GM12891 (cell line): ENCODE measurements at places on chromosomes 12 and 14.

GRCh38 chr12:44885902-44886301, 9.8 kb upstream of the NELL2 start:
- DNase-seq, result no peak

DNA sequence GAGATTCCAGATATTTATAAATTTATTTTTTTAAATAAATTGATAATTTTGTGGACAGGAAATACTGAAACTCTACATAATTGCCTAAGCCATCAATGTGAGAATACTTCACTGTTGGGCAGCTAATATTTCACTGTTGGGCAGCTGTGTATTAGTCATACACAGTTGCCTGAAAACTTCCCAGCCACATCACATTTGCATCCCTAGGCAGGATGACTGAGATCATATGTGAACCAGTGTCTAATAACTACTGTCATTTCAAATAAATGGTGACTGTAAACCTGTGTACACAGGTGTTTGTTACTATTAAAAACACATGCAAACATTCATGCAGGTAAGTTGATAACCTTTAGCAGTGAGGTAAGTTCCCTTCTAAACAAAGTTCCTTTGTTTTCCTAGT, 43.9 kb downstream of the TMTC3 start:
- DNase-seq, result no peak

- DNase-seq, result no peak
Measured at GRCh38 chr12:64612843-64613242, 2.5 kb downstream of the RASSF3 start.

DNA sequence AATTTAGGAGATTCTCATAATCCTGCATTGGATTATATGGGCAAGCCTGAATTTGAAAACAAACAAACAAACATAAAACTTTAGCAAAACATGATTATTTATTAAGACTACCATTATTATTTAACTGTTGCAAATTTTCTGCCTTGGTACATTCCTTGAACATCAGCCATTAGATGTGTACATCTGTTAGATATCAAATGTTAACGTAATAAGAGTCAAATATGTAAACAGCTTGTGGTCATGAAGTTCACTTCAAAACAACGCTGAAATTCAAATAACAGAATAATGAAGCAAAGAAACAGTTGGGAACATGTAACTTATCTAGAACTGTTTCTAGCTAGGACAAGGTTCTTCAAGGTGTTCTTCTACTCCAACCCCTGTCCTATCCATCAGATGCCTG, 14.3 kb upstream of the TMX1 start:
- no peak for DNase-seq

GRCh38 chr14:25121337-25122129, 71.6 kb upstream of the STXBP6 start:
- no peak for DNase-seq

DNA sequence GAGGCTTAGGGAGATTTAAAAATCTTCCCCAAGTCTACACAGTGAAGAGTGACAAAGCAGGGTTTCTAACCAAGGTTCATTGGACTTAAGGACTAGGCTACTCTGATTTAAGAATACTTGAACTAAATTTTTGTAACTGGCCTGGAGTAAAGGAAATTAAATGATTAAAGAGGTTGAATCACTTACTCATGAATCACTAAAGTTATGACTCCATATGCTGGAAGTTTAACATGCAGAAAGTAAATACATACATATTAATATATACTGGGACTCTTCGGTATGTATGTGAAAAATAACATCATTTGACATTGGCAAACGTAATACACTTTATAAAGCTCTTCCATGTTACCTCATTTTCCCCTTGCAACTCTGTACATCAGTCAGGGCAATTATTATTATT, 322.9 kb downstream of the KCNH5 start:
- no peak for DNase-seq

GRCh38 chr14:29741909-29742401, 185.7 kb downstream of the PRKD1 start:
- no peak for DNase-seq

- DNase-seq, result no peak
Measured at GRCh38 chr12:34347367-34347766, 325.1 kb downstream of the ALG10 start.

DNA sequence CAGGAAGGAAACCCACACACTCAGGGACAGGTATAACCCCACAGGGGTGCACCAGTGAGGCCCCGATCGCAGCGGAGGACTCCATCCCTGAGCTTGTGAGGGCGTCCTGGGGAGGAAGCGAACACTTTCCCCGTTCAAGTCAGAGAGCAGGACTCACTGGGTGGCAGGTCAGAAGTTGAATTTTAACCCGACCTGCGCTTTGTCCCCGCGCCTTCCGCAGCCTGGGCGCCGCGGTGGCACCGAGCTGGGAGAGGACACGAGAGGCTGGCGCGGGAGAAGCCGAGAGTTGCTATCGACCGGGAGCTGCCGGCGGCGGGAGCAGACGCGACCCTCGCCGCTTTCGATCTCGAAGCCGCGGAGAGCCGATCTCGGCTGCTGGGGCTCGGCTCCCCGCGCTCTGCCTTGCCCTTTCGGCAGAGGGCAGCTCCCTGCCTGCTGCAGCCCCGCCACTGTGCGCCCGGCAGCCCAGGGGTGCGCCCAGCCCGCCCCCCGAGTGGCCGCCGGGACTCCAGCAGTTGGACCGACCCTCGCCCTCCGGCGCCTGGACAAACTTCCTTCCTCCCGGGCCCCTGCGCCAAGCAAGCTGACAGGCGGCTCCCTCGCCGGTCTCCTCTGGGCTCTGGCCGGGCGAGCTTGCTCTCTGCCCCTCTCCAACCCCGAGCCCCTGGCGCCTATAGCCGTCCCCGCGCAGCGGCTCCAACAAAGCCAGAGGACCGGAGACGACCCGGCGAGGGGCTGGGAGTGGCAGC, 918 bp downstream of the LIN7A start:
- DNase-seq, result no peak

GRCh38 chr14:81453166-81453766, 53.1 kb upstream of the STON2 start:
- DNase-seq, result peak; percentile 30

DNA sequence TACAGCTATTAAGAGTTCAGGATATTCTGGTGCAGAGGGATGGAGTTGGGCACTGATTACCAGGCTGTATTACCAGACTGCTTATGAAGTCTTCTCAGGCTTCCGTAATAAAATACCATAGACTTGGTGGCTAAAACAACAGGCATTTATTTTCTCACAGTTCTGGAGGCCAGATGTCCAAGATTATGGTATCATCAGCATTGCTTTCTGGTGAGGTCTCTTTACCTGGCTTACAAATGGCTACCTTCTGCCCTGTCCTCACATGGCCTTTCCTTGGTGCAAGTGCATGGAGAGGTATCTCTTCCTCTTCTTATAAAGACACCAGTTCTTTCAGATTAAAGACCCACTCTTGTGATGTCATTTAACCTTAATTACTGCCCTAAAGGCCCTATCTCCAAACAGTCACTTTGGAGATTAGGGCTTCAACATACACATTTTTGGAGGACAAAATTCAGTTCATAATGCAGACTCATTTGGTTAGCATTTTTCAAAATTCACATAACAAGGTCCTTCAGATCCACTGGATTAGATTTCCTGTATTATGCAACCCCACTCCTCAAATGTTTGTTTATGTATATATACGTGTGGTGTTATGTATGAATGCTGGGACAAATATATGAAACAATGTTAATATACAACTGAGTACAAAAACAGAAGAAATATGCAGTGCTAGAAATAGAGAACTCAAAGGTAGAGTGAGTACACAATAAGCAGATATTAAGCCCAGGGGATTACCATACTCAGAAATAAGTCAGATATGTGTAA, 9.3 kb upstream of the ATP2B1 start:
- DNase-seq, result no peak

GRCh38 chr12:108190529-108190928, 61.4 kb downstream of the WSCD2 start:
- no peak for DNase-seq

DNA sequence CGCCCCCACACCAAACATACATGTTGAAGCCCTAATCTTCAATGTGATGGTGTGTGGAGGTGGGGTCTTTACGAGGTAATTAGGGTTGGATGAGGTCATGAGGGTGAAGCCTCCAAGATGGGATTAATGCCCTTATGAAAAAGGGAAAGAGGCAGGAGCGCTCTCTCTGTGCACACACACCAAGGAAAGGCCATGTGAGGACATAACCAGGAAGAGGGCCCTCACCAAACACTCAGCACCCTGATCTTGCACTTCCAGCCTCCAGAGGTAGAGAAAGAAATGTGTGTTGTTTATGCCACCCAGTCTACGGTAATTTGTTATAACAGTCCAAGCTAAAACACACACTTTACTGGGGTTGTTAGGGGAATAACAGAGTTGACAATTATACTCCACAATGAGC, 14.6 kb upstream of the PITPNM2 start:
- no peak for DNase-seq

DNA sequence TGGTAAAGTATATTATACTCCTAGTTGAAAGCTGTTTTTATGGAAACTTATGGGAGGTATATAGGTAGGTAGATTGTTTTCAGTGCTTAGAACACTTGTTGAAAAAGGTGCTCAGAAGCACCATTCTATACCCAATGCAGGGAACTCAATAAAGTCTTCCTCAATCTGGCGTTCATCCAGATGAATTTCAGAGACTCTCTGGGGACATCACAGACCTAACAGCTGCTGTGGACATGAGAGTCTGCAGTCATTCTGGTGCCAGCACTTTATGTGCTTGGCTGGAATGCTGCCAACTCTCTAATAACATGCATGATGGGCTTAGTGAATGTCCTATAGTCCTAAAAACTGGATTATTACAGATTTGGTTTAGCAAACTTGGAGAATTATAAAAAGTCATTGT, 115.9 kb downstream of the NTN4 start:
- DNase-seq, result no peak

DNA sequence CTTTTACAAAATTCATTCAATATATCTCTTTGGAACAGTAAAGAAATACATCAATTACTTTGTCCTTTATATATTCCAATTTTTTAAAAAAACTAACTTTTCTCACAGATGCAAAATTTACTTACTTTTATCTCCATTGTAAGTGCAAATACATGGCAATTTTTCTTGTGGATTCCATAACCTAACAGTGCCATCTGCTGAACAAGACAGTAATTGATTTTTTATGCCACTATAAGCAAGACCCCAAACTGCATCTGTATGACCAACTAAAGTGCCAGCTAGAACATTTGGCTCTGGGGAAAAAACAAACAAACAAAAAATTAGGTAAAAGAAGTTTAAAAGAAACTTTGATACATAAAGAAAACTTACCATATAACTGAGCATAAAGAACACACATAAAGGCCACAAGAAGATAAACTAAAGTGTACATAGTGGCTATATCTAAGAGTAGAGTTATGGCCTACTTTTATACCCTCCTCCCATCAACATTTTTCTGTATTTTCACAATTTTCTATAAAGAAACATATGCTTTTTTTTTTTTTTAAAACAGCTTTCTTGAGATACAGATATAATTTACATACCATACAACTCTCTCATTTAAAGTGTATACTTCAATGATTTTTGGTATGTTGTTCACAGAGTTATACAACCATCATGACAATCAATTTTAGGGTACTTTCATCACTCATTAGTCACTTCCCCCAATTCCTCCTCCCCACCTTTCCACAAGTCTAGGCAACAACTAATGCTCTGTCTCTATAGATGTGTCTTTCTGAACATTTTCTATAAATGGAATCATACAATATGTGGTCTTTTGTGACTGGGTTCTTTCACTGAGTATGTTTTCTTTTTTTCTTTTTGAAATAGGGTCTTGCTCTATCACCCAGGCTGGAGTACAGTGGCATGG, 32.6 kb downstream of the COCH start:
- no peak for DNase-seq

- no peak for DNase-seq
Measured at GRCh38 chr12:72250346-72250745, 21.8 kb upstream of the TRHDE start.

- DNase-seq, result no peak
Measured at GRCh38 chr12:108597559-108598471, at the start of gene TMEM119. Gene TMEM119 (minus strand): TSS chr12:108598084. CDS start chr12:108592383, 5,701 bp downstream.

DNA sequence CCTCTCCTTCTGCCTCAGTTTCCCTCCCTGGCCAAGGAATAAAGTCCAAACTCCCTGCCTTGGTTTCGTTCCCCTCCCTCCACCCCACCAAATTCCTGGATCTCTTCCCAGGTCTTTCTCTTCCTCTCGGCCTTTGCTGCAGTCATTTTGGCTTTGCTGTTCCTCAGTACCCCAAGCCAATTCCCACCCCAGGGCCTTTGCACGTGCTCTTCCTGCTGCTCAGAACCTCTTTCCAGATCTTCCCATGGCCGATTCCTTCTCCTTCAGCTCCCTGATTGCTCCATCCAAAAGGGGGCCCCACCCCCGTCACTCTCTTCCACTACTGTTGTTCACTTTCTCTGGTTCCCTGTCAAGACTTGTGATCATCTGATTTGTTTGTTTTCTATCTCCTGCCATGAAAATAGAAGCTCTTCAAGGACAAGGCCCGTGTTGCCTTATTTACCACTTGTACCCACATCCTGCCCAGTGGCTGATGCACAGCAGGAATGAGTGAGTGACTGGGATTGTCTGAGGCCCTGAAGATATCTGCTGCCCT, 3.1 kb downstream of the HNF1A start:
- DNase-seq, result no peak

- DNase-seq, result no peak
Measured at GRCh38 chr12:129665414-129665813, 238.4 kb downstream of the TMEM132D start.

DNA sequence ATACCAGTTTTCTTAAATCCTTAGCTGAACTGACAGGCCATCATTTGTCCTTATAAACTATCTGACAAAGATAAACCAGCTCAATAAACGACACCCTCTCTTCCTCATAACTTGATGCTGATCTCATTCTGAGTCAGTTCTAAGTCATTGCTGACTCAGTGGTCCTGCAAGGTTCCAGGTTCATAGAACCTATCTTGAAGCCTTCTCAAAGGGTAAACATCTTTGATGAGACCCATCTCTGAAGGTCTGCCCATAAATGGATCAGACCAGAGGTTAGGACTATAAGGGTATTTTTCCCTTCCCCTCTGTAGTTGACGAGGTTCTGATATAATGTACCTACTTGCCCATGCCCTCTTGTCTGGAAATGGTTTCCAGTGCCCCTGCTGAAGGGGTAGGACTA, 11.9 kb downstream of the NAA25 start:
- DNase-seq, result no peak

DNA sequence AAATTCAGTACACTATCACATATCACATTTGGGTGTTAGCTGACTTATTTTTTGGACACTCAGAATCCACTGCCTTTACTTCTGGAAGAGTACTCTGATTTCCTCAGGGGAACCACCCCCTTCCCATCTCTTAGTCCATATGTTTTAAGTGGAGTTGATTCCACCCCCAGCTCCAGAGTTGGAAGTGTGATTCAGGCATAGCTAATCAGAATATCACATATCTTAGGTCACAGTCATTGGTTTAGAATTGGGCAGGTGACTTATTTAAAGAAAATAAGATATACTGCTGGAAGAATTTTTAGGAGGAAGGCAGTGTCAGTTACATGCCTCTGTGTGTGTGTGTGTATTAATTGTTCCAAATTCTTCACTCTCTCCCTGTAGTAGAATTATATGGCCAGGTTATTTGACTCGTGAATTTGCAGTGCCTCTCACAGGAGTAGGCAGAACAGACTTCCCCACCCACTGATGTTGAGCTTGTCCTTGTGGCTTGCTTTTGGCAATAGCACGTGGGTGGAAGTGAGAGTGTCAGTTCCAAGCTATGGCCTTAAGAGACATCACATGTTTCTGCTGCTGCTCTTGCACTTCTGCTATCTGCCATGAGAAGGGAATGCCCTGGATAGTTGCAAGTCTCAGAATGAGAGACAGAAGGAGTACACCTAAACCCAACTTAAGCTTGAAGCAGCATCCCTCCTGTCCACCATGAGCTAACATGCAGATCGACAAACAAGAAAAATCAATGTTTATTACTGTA, 6.4 kb upstream of the GAS2L3 start:
- DNase-seq, result peak; percentile 34
